Activated CD4-positive, alpha-beta T cell treated with anti-CD3 and anti-CD28 coated beads, Interleukin-2, amount 10 ng/mL, durations not matched to agents 7 days and 5 days (primary cell): ENCODE measurements at places on chromosomes 12 and 14. TPM values are rescaled to one million over a fixed set of nuclear protein-coding genes. Genes with fewer than 3 reads are reported as not detected.

DNA sequence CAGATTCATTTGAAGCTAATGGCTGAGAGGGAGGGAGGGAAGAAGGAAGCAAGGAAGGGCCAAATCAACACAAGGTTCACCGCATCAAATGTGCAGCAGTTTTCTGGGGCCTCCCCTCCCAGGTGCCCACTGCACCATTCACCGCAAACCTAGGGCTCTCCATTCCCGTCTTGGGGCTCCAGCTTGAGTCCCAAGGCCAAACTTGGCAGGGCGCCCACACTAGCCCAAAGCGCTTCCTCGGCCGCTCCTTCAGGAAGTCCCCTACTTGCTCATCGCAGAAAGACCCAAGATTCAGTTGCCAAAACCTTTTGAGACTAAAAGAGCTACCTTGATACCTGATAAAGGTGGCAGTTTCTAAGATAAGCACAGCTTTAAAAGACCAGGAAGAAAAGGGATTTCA is 140.5 kb upstream of the FKBP4 start:
- no peak for DNase-seq

DNA sequence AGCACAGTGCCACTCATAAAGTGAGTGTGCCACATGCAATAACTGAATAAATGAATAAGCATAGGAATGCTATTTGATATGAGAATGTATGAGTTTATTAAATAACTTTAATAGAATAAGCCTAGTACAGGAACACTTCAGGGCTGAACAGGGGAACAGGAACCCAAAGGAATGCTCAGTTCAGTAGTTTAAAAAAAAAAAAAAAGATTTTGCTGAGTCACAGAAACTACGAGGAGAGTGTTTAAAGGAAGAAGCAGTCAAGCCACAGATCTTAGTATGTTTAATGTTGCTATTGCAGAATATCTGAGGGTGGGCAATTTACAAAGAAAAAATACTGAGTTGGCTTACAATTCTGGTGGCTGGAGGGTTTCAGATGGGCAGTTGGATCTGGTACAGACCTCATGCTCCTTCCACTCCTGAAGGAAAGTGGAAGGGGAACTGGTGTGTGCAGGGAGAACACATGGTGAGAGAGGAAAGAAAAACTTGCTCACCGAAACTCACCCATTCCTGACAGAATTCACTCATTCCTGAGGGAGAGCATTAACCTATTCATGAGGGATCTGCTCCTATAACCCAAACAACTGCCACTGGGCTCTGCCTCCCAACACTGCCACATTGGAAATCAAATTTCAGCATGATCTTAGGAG is 880.3 kb upstream of the MGAT4C start:
- DNase-seq = no peak

- no peak for DNase-seq
Observed at GRCh38 chr14:94394581-94395207, 6.3 kb upstream of the SERPINA1 start.

GARIN6 gene
- not detected for total RNA-seq

CNPY2 gene
- total RNA-seq = 105 TPM

KCNC2 gene
- total RNA-seq = not detected

SLC39A2 gene
- total RNA-seq = 0.37 TPM
